Non-pigmented ciliary epithelial cell (primary cell): ENCODE measurements at places on chromosomes 16 and 17.

GRCh38 chr16:26830428-26831127 lies 236.1 kb upstream of the C16orf82 start:
- DNase-seq = no peak

GRCh38 chr17:28182559-28182958 lies 136.4 kb upstream of the TMEM97 start:
- no peak for DNase-seq

- no peak for DNase-seq
Observed at GRCh38 chr16:12271006-12271405, 294.5 kb downstream of the SNX29 start.

- no peak for DNase-seq
Observed at GRCh38 chr17:21285164-21286065, 904 bp downstream of the MAP2K3 start.

DNA sequence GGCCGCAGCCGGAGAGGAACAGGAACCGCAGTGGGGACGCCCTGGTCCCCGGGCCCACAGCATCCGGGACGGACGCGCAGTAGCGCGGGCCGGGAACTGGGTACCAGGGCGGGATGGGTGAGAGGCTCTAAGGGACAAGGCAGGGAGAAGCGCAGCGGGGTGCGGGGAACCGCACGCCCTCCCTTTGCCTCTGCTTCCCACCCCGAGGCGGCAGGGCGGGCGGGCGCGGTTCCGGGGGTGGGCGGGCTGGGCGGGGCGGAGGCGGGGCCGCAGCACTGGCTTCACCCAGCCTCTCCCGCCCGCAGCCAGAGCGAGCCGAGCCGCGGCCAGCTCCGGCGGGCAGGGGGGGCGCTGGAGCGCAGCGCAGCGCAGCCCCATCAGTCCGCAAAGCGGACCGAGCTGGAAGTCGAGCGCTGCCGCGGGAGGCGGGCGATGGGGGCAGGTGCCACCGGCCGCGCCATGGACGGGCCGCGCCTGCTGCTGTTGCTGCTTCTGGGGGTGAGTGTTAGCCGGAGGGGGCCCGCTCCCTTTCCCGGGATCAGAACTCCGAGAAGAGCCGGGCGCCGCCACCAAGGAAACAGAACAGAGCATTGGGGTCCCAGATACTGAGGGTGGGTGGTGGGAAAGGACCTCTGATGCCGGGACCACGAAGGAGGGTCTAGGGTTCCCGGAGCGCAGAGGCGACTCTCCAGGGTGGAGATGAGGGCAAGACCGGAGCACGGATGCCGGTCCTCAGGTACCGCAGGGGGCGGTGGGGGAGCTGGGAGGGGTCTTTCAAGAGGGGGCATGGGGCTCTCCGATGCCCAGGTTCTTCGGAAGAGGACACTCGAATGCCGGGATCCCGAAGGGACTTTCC lies at the start of gene NGFR:
Gene NGFR (plus strand): TSS at position 308 of the 856 bp plus-strand sequence. CDS start 125 bp downstream, at position 433.
- DNase-seq = no peak
